ENCODE measurements at places on chromosomes 11 and 22. TPM values are rescaled to one million over a fixed set of nuclear protein-coding genes. Genes with fewer than 3 reads are reported as not detected.

- DNase-seq: no peak
These were observed 64.8 kb downstream of the RPUSD4 start for GRCh38 chr11:126146454-126147192.

DNA sequence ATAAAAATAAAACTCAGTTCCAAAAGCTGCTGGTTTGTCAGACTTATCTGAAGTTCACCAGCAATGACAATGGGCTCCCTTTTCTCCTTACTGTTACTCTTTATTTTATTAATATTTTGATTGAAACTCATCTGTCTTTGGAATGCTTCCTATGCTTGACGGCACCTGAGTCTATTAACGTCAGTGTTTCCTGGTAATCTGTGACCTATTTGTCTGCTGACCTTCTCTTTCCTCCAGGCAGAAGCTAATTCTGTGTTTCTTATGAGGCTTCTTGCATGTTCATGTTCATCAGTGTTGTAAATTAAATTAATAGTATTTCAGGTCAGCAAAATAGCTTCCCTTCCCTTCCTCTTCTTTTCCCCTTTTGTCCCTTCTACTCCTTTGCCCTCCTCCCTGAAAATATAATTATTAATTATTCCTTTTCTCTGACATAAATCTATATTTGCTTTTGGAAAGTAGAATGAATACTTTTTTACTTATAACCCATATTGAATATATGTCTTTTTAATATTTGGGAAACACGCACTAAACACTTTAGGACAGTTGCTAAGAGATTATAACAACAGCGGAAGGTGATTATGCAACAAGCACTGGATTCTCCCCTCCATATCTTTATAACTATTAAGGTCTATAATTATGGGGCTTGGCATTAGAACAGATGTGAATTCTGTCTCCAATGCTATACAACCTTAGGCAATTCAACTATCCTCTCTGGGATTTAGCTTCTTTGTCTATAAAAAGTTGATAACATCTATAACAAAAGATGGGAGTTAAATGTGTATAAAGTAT is 32.1 kb upstream of the PCF11 start:
- DNase-seq: no peak

- no peak for DNase-seq
These were observed 537.6 kb downstream of the BRD1 start for GRCh38 chr22:49289822-49290679.

- DNase-seq: no peak
These were observed 40.2 kb upstream of the EMID1 start for GRCh38 chr22:29165321-29166060.

DNA sequence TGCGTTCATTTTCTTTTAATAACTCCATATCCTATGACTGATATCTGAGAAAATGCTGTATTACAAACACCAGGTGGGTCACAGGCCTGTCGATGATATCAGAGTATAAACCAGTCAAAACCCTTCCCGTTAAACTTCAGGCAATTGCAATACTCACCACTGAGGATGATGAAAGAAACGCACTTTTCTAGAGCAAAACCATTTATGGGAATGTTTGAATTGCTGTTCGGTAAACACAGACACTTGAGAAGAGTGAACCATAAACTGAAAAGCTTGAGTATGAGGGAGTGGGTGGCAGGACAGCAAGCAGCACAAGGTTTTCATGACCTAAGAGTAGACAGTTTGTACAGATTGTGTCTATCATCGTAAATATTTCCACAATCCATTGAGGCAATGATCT is 139.8 kb upstream of the CEP126 start:
- DNase-seq: no peak

DNA sequence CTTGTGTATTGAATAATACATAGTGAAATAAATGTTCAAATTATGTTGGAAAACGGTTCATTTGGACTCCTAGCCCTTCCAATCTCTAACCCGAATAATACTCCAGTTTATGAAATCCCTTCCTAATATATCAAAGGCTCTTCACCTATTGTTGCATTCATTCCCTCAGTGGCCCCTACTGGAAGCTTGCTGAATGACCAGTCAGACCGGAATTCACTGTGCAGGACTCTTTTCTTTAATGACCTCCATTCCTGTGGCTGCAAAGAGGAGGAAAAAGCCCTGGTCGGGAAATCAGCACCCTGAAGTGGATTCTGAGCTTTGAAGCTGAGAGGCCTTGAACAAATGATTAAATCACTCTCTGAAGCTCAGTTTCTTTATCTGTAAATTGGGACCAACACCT is 19.1 kb upstream of the RCN1 start:
- DNase-seq: no peak

GRCh38 chr11:88886796-88887195 is 179.0 kb downstream of the GRM5 start:
- DNase-seq: no peak

GRCh38 chr22:39237318-39238100 is 7.3 kb downstream of the PDGFB start:
- no peak for DNase-seq

DNA sequence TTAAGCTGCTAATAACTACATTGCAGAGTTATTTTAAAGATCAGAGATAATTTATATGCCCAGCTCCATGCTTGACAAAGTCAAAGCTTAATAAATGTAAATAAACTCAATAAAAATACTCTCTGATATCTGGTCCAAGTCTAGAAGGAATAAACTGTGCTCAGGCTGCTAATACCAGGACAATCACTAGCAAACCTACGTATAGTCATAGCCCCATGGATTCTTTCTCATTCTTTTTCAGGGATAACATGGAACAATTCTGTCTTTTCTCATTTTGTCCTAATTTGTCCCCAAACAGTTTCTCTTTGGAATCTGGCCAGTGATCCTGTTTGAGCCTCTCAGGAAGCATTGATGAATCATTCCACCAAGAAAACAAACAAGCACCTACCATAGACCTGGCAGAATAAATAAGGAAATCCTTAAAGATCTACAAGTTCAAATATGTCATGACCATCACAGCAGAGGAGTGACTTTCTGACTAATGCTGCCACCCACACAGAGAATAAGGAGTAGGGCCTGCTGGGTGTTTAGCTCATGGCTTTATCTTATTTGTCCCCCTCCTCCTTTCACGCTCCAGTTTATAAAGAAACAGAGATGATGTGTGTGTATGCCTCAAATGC is 14.1 kb upstream of the B3GNT6 start:
- DNase-seq: no peak

DNA sequence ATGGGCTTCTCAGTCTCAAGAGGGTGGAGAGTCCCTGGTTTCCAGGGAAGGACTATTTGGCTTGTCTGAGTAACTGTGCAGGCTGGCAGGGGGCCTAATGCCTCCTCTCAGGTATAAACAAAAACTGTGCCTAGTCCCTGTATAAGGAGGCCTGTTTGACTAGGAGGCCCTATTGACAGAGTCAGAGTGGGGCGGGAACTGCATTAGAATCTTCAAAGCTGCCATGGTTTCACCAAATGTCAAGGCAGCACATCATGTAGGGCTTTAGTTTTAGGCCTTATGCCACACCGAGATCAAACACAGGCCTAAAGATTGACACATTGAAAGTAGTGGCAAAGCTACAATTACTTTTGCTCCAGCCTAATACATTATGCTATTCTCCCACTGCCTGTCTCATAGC is 611.5 kb upstream of the B3GAT1 start:
- DNase-seq: no peak

GRCh38 chr11:30774496-30775232 is 188.5 kb upstream of the MPPED2 start:
- no peak for DNase-seq

The MAJIN gene
- total RNA-seq: not detected

The GAS2L1 gene
- 38.2 TPM for total RNA-seq

The OR6A2 gene
- total RNA-seq: not detected

The GLYATL1 gene
- total RNA-seq: 2.4 TPM

The RAB6A gene
- total RNA-seq: 76.7 TPM

The ART5 gene
- not detected for total RNA-seq

The SSH3 gene
- total RNA-seq: 55.9 TPM

The DTX4 gene
- total RNA-seq: 56.7 TPM

The GLB1L2 gene
- 15.7 TPM for total RNA-seq

The CAPN5 gene
- total RNA-seq: 203 TPM

The RPLP2 gene
- total RNA-seq: 1,717 TPM

The SLC22A12 gene
- total RNA-seq: not detected

Measured in Peyer's patch (tissue), 4 donors.